ENCODE measurements at places on chromosomes 12 and 14. TPM values are rescaled to one million over a fixed set of nuclear protein-coding genes. Genes with fewer than 3 reads are reported as not detected.
A peak's percentile ranks its signal among the peaks of the same experiment; 100 is the strongest.

- H3K36me3 ChIP-seq, result no peaks in the 10 kb centered on the region
- DNase-seq, result no peak
- no peak overlapping the region for H3K4me3 ChIP-seq
- no peak overlapping the region for H3K27ac ChIP-seq
- no peaks in the 10 kb centered on the region for H3K27me3 ChIP-seq
Observed at GRCh38 chr12:123050331-123050831, 69.9 kb downstream of the ARL6IP4 start.

GRCh38 chr12:57006809-57007475, 596 bp upstream of the ZBTB39 start:
- no peak overlapping the region for H3K27ac ChIP-seq
- no peaks in the 10 kb centered on the region for H3K27me3 ChIP-seq
- H3K36me3 ChIP-seq, result peaks cover 28% of the 10 kb centered on the region
- no peak for DNase-seq
- peaks cover 50% of the 10 kb centered on the region for H3K4me1 ChIP-seq

DNA sequence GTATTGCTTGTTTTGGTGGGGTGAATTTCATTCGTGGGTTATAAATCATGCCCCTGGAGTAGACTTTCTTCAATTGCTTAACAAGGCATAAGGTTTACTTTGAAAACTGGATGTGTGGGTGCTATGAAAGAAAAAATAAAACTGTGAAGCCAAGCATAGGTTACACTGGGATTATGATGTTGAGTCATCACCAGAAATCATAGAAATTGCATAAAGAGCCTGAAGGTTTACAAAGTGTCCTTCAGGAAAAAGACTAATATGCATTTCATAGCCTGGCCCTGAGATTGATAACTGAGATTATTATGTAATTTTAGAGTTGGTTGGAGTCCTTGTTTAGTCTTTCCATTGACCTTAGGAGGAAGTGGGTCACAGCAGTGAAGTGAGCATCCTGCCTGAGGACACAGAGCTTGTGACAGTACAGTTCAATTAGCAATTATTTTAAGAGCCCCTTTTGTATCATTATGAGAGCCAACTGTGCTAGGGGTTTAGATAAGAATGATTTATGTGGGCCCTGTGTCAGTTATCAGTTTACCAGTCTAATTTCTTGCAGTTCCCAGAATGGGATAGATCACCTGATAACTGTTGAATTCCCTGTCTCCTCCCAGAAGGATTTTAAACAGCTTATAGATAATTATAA, 13.6 kb downstream of the LRRK2 start:
- DNase-seq, result no peak
- H3K36me3 ChIP-seq, result no peaks in the 10 kb centered on the region
- no peaks in the 10 kb centered on the region for H3K4me1 ChIP-seq
- no peak overlapping the region for H3K27ac ChIP-seq
- H3K4me3 ChIP-seq, result no peak overlapping the region

The RSRC2 gene
- 31.4 TPM for polyA plus RNA-seq

GRCh38 chr12:79525357-79525756, 165.4 kb downstream of the PAWR start:
- H3K27ac ChIP-seq, result peak overlapping the region; percentile 23
- H3K4me3 ChIP-seq, result no peak overlapping the region
- no peaks in the 10 kb centered on the region for H3K36me3 ChIP-seq
- no peak for DNase-seq

- H3K36me3 ChIP-seq, result peaks cover 9% of the 10 kb centered on the region
- no peak overlapping the region for H3K27ac ChIP-seq
- no peak overlapping the region for H3K4me3 ChIP-seq
- no peaks in the 10 kb centered on the region for H3K27me3 ChIP-seq
Observed at GRCh38 chr14:76168531-76168930, 16.8 kb downstream of the GPATCH2L start.
